ENCODE measurements at places on chromosomes 3 and 15.
A peak's percentile ranks its signal among the peaks of the same experiment; 100 is the strongest.

- peak; percentile 7 for DNase-seq
Measured at GRCh38 chr3:160174621-160175020, 50.6 kb upstream of the C3orf80 start.

DNA sequence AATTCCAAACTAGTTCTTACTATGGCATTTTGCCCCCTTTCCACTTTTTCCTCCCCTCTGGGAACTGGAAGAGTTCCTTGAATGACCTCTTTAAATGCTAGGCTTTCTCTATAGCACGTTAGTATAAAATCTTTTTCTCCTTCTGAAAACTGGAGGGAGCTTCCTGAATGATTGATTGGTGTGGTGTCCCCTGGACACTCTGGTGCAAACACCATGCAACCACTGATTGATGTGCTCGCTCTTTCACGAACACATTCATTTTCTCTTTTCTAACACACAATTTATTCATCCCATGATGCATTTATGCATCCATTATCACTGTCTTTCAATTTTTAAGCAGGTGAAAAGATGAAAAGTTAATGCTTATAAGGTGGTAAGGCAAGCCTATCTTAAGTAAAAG is 159.1 kb upstream of the NANOGP8 start:
- peak; percentile 5 for DNase-seq

GRCh38 chr15:44729408-44730127 is 6.8 kb upstream of the TRIM69 start:
- no peak for DNase-seq

DNA sequence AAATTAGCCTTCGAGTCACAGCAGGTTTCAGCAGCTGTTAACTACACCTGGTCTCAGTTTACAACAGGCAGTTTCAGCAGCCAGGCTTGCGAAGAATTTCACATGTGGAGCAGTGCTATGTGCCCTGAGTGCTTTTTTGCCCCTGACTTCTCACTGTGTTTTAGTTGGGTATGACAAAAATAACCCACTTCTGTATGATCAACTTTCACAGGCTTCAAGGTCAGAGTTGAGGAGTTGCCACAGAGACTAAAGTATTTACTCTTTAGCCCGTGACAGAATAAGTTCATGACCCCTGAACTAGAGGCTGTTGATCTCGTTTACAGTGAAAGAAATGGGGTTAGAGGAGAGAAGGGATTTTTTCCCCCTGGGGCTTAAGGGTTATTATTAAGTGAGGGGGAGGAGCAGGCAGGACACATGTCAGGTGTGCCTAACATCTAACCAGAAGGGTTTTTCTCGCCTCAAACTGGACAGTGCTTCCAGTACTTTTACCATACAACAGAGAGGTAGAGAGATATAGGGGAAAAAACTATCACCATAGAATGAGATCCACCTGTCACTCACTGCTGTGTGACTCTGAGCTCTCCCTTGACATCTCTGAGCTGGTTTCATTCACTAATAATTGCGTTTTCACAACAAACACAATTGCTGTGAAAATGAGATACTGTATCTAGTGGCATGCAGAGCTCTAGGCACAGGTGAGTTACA is 14.0 kb upstream of the TOPBP1 start:
- no peak for DNase-seq

GRCh38 chr3:142850395-142851023 is 38.4 kb downstream of the PCOLCE2 start:
- DNase-seq: peak; percentile 89

- DNase-seq: no peak
Measured at GRCh38 chr3:88311826-88312225, 162.1 kb downstream of the C3orf38 start.

DNA sequence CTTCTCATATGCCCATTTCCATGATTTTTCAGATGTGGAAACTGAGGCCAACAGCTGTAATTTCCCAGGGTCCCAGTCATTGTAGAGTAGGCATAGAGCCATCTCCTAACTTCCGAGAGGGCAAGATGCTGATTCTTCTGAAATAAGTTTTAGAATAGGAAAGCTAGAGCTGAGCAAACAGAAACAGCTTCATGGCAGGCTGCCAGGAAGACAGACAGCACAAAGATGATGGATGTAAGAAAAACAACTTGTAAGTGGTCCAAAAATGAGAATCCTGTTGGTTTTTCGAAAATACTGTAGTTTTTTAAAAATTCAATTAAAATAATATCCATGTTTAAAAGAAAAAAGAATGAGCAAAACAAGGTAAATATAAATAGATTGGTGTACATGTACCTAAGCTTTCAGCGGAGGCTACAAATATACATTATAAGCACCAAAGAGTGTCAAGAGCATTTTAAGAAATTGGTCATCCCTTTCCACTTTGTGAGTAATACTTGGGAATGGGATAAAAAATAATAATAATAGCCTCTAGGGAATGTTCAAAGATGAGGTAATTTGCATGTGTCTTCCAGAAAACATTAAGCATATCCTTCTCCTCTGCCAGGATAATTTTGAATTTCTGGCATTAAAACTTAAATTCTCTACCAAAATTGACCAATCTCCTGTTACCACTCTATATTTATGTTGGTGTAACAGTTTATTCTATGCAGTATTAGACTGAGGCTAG is 406.6 kb downstream of the MECOM start:
- DNase-seq: peak; percentile 28

DNA sequence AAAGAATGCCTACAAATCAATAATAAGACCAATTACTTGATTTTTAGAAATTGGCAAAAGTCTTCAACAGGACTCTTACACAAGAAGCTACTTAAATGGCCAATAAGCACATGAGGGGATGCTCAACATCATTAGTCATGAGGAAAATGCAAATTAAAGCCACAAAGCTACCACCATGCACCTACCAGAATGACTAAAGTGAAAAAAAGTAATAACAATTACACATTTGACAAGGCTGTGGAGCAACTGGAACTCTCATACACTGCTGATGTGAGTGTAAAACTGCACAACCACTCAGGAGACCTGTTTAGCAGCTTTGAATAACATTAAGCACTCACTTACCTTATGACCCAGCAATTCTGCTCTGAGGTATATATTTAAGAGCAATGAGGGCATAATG is 68.4 kb downstream of the PPCDC start:
- peak; percentile 21 for DNase-seq

- peak; percentile 70 for DNase-seq
Measured at GRCh38 chr3:132641837-132642538, 17.6 kb downstream of the ACAD11 start.

DNA sequence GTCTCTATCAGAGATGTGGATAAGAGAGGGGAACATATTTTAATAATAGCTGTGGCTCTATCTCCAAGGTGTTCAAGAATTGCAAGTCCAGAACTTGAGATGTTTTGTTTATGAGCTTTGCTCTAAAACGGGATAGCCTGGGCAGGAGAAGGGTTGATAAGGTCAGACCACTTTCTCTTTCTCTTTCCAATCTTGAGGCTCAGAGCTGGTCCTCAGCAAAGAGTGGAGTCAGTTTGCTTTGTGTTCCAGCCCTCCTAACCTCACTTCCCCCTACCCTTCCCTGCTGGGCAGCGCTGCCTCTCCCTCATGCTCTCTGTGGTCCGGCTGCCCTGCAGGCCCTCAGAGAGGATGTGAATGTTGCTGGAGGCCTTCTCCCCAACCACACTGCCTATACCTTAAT is 13.8 kb downstream of the KLHL6 start:
- no peak for DNase-seq

All from fibroblast of upper back skin (primary cell).